NCI-H1694 treated with DMSO at 0.1 percent for 48 hours (cell line): ENCODE measurements at places on chromosomes 3 and 15.

GRCh38 chr3:189664311-189664710, 33.1 kb downstream of the TP63 start:
- no peak for DNase-seq

- DNase-seq, result no peak
Observed at GRCh38 chr3:130918328-130918727, 24.4 kb downstream of the ATP2C1 start.

DNA sequence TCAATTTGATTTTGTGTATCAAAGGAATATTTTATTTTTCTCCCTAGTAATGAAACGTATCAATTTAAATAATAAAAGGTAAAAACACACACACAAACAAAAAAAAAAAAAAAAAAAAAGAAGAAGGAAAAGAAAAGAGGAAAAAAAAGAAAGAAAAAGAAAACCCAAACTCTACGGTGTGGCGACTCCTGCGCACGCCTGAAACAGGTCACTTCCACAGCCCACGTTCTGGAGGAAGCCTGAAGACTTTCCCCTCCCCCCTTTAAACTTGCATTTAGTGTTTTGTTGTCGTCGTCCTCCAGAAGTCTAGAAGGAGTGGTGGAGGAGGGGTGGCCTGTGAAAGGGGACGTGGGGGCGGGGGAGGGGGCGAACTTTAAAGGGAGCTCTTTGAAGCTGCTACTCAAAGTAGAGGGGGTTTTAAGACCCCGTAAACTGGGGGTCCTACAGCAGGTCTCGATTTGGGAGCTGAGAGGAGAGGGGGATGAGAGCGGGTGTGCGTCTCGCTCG, 2.3 kb upstream of the TLE3 start:
- DNase-seq, result no peak

DNA sequence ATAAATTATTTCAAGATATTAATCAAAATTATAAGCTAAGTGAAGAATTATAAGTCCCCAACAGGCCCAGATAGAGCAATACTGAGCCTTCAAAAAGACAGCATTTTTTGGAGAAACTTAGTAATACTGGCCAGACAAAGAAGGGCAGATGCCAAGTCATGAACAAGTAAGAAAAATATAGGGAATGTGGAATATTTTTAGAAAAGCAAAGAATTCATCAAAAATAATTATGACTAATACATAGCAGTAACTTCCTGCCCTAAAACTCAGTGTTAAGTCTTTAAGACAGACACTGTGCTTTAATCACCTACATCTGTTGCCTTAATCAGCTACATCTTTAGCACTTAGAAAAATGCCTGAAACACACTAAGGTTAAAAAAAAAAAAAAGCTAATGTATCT, 31.2 kb downstream of the DPH6 start:
- DNase-seq, result no peak

DNA sequence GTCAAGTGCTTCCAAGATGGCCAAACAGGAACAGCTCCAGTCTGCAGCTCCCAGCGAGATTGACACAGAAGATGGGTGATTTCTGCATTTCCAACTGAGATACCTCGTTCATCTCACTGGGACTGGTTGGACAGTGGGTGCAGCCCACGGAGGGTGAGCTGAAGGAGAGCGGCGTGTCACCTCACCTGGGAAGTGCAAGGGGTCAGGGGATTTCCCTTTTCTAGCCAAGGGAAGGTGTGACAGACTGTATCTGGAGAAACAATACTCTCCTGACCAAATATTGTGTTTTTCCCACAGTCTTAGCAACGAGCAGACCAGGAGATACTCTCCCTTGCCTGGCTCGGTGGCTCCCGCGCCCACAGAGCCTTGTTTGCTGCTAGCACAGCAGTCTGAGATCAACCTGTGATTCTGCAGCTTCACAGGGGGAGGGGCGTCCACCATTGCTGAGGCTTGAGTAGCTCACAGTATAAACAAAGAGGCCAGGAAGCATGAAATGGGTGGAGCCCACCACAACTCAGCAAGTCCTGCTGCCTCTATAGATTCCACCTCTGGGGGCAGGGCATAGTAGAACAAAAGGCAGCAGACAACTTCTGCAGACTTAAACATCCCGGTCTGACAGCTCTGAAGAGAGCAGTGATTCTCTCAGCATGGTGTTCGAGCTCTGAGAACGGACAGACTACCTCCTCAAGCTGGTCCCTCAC, 293.5 kb upstream of the SUCLG2 start:
- no peak for DNase-seq

- no peak for DNase-seq
Observed at GRCh38 chr15:66622591-66623022, 56.8 kb upstream of the LCTL start.

GRCh38 chr3:11495948-11496557, 147.7 kb downstream of the VGLL4 start:
- DNase-seq, result no peak

GRCh38 chr3:135089451-135089850, 294.4 kb downstream of the EPHB1 start:
- DNase-seq, result no peak

- DNase-seq, result no peak
Observed at GRCh38 chr3:104943974-104944373, 422.7 kb upstream of the ALCAM start.

- DNase-seq, result no peak
Observed at GRCh38 chr3:189842681-189843602, 211.8 kb downstream of the TP63 start.

- no peak for DNase-seq
Observed at GRCh38 chr3:101050046-101050445, 56.8 kb upstream of the ABI3BP start.

GRCh38 chr15:76198456-76199105, 112.7 kb downstream of the ETFA start:
- no peak for DNase-seq

- no peak for DNase-seq
Observed at GRCh38 chr3:44114142-44114541, 127.5 kb upstream of the TOPAZ1 start.

- DNase-seq, result no peak
Observed at GRCh38 chr3:28067014-28067413, 174.4 kb upstream of the CMC1 start.

- no peak for DNase-seq
Observed at GRCh38 chr3:79497447-79498111, 270.2 kb downstream of the ROBO1 start.

GRCh38 chr3:157414861-157415260, 21.8 kb upstream of the PTX3 start:
- peak; percentile 90 for DNase-seq

- DNase-seq, result no peak
Observed at GRCh38 chr15:58770519-58770856, 614 bp upstream of the MINDY2 start.
